ENCODE measurements at places on chromosomes 6 and 20.

- DNase-seq: peak; percentile 76
Observed at GRCh38 chr6:72622094-72622940, 453 bp downstream of the KCNQ5 start.

DNA sequence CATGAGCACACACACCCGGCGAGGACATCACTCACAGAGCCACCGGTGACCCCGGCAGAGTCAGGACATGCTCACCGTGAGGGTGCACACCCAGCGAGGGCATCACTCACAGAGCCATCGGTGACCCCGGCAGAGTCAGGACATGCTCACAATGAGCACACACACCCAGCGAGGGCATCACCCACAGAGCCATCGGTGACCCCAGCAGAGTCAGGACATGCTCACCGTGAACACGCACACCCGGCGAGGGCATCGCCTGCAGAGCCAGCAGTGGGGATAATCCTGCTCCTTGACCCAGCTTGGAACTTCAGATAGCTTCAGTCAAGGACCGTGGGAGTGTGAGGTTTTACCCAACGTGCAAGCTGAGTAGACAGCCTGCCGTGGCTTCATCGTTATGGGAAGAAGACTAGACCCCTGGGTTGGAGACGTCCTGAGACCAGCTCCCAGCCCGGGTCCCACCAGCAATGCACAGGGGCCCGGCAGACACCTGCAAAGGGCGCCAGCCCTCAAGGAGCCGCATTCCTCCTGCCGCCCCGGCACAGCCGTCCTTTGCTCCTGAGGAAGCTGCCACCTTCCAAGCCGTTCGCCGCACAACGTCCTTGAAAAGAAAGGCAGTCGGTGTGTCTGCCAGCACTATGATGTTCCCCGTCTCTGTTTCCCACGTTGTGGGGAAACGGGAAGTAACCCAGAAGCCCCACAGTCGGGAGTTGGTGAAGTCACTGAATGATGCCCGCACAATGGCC is 192.3 kb downstream of the DLL1 start:
- DNase-seq: no peak

DNA sequence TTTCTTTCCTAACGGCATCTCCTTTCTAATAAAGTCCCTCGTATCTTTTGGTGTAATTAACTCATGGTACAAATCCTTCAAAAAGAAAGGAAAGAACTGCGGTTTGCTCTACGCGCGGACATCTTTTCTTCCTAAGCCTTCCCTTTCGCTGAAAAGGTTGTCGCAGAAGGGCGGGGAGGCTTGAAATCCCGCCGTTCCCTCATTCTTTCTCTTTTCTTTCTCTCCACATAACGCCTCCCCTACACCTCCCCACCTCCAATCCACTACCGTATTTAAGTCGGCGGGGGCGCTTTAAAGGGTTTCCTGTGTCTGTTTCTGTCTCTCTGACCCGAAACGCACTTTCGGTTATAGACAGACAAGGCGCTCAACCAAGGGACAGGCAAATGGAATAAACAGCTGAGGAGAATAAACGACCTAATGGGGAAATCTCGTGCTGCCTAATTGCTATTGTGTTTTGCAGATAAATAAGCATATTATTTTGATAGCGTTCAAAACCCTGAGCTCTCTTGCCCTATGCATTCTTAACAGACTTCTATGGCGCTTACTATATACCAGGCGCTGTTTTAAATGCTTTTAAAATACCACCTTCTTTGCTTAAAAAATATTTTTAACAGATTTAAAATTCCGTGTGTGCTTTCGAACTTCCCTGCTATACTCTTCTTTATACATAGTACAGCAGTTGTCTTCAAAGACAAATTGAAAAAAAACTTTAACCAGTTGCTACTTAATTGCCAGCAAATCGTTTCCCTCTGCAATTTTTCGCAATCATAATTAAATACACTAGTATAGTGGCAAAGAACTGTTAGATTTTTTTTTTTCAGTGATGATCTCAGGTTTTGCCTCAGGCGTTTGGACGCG is 2.5 kb upstream of the HEY2 start:
- DNase-seq: peak; percentile 73

GRCh38 chr20:3209946-3210317 is 634 bp downstream of the ITPA start:
- DNase-seq: no peak

- peak; percentile 27 for DNase-seq
Observed at GRCh38 chr6:32972353-32973143, 4.2 kb downstream of the BRD2 start.
